Foreskin keratinocyte (primary cell): ENCODE measurements at places on chromosomes 3 and 15.

DNA sequence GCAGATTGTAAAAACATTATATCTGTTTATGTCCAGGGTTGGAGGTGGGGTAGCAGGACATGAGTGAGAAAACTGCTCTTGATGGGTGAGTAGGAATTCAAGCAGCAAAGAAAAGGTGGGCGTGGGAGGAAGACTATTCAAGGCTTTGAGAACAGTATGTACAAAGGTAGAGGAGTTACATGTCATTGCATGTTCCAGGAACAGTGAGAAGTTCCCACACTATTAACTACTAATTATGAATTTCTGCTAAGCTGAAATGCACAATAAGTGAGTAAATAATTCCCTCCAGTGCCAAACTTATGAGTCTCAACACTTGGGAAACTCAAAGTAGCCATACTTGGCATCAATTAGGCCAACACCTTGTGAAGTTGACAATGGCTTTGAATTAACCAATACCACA lies 80.1 kb downstream of the SRGAP3 start:
- peak; percentile 92 for DNase-seq

GRCh38 chr3:18635215-18635614 lies 210.1 kb upstream of the SATB1 start:
- no peak for DNase-seq

DNA sequence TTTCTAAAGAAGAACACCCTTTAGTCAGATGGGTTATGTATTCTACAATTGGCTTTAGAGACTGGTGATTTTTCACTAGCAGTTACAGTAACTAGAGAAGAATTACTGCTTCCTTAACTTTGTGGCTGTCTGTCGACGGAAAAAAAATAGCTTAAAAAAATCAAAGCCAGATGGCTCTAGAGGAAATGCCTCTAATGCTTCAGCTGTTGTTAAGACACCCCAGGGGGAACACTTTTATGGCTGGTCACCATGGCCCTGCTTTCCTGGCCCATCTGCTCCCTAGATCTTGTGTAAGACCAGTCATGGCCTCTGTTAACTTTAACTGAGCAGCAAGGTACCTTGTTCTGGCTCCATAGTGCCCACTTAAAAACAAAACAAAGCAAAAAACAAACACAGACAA lies 198.6 kb upstream of the PLSCR5 start:
- DNase-seq: no peak

DNA sequence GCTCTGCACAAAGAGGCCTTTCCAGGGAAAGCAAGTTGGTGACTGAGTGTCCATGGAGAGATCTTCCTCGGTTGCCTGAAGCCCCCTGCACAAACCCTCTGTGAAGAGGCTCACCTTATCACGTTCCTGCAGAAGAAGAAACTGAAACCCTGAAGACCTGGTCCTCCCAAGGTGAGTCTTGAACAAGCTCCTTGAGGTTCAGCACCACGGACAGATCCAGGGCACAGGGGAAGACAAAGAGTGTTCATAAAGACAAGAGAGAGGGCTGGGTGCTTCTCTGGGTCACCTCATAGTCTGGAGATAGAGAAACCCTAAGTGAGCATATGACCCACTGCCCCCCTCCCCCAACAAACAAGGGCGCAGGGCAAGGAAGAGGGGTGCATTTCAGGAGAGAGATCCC lies 21.7 kb upstream of the TBC1D21 start:
- peak; percentile 51 for DNase-seq

- no peak for DNase-seq
Observed at GRCh38 chr3:127489357-127489756, 101.2 kb downstream of the TPRA1 start.

DNA sequence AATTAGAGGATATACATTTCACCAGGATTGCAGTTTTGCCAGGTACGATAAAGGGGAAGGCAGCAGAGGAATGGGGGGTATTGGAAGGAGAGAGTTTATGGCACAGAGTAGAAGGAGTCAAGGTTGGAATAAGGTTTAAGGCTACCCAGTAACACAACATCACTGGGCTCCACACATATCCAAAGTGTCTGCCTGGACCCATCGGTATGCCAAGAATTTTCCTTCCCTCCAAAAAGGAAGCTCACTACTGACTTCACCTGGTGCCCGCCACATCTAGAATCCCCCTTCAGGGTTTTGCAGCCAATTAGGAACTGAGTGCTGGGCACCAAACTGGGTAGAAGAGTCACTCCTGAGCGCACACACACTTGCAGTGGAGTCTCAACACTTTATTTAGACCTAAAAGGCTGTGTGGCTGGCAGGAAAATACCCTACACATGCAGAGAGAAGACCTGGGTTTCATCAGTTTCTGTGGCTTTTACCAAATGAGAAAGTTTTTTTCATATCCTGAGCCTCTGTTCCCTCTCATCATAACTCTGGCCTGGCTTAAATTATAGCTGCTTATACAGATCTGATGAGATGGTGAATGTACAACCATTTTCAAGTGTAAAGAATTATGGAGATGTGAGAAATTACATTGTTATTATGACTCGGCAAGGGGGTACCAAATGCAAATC lies 190.8 kb upstream of the LPP start:
- no peak for DNase-seq

DNA sequence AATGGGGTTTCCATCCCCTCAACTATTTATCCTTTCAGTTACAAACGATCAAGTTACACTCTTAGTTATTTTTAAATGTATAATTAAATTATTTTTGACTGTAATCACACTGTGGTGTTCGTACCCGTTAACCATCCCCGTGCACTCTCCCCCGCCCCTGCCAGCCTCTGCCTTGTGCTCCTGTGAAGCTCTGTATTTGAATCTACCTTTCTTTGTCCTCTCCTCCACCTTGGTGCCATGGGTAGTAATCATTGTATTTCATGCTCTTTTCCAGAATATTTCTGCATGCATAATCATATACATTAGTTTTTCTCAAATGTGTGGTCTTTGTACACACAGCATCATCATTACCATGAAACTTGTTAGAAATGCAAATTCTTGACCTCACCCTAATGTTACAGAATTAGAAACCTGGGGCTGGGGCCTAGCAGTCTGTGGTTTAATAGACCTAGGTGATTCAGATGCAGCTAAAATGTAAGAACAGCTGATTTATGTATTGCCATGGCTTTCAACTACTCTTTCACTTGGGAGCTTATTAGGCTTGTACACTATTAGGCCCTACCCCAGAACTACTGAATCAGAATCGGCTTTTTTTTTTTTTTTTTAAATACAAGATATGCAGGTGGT lies 91.5 kb downstream of the STT3B start:
- DNase-seq: no peak

- no peak for DNase-seq
Observed at GRCh38 chr3:188691665-188692064, 480.1 kb upstream of the TPRG1 start.

- peak; percentile 73 for DNase-seq
Observed at GRCh38 chr3:105334138-105334882, 32.4 kb upstream of the ALCAM start.

DNA sequence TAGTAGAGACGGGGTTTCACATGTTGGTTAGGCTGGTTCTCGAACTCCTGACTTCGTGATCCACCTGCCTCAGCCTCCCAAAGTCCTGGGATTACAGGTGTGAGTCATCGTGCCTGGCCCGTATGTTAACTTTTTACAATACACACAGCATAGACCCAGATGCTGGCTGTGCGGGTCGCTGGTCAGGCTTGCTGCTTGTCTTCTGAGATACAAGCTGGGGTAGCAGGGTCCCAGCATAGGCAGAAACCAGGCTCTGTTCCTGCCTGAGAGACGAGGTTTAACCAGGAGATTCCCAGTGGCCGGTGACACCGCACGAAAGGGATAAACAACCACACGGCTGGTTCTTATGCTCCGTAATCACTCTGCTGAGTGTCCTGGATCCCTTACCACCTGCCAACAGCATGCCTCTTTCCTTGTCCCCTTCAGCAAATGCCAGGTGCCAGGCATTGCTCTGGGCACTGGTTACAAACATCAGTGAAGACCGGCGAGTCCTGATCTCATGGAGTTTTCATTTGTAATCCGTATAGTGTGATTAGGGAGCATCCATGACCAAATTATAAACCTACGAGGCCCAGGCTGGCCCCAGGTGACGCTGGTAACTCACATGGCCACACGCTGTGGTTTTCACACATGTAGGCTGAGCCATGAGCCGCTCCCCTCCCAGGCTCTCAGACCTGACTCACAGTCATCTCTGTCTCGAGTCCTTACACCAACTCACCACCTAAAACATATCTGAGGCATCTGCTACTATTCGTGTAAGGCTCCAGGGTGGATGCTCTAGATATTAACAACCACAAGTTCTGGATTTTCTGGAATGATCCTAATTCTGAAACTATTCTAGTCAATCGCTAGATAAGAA lies 125.7 kb downstream of the PDZRN3 start:
- DNase-seq: peak; percentile 4

- DNase-seq: no peak
Observed at GRCh38 chr3:13120289-13120927, 47.2 kb upstream of the IQSEC1 start.

GRCh38 chr15:76289582-76289981 lies 21.7 kb downstream of the ETFA start:
- DNase-seq: no peak

GRCh38 chr3:101042996-101043686 lies 49.9 kb upstream of the ABI3BP start:
- DNase-seq: no peak

- no peak for DNase-seq
Observed at GRCh38 chr3:43320288-43320687, 33.9 kb downstream of the SNRK start.

- no peak for DNase-seq
Observed at GRCh38 chr3:11379238-11379823, 107.1 kb downstream of the ATG7 start.

GRCh38 chr3:105584003-105584790 lies 217.5 kb downstream of the ALCAM start:
- DNase-seq: peak; percentile 42

DNA sequence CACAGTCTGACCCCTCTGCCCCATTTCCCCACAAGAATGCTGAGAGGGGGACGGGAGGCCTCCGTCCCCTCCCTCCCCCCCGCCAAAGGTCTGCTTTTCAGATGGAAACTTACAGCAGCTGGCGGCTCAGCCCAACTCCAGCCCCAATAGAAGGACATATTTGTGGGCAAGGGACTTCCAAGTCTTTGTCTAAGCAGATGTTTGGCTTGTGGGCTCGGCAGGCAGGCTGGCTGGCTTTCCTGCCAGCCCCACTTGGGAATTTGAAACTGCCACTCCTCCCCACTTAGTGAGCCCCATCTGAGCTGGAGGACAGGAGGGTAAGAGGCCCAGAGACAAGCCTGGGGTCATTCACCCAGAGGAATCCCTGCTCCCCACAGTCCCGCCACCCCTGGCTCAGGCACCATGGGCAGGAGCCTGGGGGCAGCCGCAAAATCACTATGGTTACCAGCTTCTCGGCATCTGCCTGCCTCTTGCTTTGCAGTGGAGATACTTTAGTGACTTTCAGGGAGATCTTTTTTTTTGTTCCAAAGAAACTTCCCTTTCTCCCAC lies 53.6 kb downstream of the LMCD1 start:
- DNase-seq: no peak

GRCh38 chr3:160804762-160805161 lies 48.7 kb downstream of the PPM1L start:
- no peak for DNase-seq

GRCh38 chr3:70943886-70944285 lies 631.4 kb upstream of the MDFIC2 start:
- DNase-seq: no peak

DNA sequence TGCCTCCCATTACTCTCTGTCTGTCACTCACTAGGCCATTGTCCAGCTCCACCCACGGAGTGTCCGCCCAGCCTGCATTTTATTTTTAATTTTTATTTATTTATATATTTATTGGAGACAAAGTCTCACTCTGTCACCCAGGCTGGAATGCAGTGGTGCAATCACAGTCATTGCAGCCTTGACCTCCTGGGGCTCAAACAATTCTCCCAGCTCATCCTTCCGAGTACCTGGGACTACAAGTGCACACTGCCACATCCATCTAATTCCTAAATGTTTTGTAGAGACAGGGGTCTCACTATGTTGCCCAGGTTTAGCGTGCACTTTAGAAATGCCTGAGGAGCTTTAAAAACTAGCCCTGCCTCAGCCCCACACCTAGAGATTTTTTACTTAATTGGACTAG lies 141.5 kb downstream of the LIPC start:
- DNase-seq: no peak

DNA sequence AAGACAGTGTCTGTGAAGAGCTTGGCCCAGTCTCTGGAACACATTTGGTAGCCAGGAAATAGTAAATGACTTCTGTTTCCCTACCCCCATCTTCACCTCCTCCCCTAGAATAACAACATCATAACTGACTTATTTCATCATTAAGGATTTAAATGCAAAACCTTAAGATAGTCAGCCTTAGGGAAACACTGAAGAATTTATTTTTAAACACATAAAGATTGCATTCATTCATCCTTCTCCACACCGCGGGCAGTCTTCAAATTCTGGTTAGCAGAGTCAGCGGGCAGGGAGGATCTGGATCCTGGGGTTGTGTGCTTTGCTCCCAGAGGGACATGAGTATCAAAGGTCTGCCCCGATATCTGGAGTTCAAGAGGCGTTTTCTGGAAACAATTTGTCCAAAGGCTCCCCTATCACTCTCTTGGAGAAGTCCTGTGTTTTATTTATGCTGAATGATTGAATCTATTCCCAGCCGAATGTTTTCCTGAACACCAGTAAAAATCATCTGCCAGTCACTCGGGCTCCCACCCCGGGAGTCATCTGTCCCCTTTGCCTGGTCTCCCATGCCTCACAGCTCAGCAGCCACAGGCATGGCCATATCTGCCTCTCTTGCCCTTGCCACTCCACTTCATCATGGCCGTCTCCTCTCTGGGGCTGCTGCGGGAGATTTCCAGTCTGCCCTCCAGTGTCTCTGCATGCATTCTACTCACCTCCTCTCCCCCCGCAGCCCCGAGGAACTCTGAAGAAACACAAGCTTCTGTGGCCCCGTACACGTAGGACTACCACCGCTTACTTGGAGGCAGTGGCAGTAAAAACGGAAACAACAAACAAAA lies 234.7 kb upstream of the CTDSPL start:
- no peak for DNase-seq

- no peak for DNase-seq
Observed at GRCh38 chr3:134239538-134239937, 11.1 kb downstream of the RYK start.

- peak; percentile 77 for DNase-seq
Observed at GRCh38 chr3:118102737-118103136, 931.9 kb downstream of the IGSF11 start.

DNA sequence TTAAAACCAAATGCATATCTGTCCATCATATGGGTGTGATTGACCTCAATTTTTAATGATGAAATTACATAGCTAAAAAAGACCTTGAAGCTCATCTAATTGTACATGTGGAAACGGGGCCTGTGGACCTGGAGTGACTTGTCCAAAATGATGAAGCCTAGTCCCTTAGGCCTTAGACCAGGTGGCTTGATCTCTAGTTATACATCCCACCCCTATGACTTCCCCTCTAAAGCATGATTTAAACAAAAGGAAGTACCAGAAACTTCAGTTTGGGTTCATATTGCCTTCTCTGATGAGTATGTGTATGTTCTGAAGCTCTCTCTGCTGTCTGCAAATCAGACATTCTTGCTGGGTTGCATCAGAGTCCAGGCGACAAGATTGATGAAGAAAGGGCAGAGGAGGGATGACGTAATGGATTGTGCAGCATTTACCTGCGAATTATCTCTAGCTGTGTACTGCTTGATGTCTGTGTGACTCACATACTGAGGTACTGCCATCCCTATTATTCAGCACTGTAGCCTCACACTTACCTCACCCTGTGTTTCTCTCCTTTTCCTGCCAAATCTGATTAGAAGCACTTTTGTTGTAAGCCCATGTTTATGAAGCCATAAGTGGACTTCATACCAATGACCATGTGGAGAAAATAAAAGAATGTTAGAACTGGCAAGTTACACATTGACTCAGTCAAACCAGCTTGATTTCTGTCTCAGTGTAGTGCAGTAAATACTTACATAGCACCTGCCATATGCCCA lies 111.5 kb downstream of the FILIP1L start:
- peak; percentile 98 for DNase-seq
